ENCODE measurements at places on chromosomes 16 and 17. TPM values are rescaled to one million over a fixed set of nuclear protein-coding genes. Genes with fewer than 3 reads are reported as not detected.

KRT16 gene
- not detected for total RNA-seq

RSKR gene
- total RNA-seq, result 11.8 TPM

PIK3R6 gene
- under 0.01 TPM for total RNA-seq

MILR1 gene
- 0.82 TPM for total RNA-seq

PDILT gene
- not detected for total RNA-seq

All from frontal cortex (tissue), 4 donors.